ENCODE measurements at places on chromosomes 4 and X.

GRCh38 chr4:161650812-161651211, 513.0 kb downstream of the FSTL5 start:
- DNase-seq = no peak

- DNase-seq = no peak
Observed at GRCh38 chr4:34512616-34513015, 1731.7 kb downstream of the ARAP2 start.

GRCh38 chr4:173859091-173859713, 329.2 kb upstream of the HAND2 start:
- DNase-seq = no peak

DNA sequence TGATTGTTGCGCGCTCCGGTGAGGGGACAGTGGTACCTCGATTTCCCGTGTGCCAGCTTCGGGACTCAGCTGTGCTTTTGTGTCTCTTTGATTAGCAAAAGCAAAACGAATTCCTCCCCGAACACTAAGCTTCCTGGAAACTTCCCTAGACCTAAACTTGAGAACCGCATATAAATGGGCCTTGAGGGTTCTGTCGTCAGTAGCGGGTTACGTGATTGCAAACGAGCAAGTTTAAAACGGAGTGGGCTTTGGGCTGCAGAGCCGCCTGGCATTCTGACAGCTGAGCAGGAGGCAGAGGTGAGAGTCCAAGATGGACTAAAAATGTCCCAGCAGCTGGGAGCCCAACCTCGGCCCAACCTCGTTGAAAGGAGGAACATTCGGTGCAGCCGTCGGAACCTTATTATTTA, 1.2 kb upstream of the TAPT1 start:
- no peak for DNase-seq

DNA sequence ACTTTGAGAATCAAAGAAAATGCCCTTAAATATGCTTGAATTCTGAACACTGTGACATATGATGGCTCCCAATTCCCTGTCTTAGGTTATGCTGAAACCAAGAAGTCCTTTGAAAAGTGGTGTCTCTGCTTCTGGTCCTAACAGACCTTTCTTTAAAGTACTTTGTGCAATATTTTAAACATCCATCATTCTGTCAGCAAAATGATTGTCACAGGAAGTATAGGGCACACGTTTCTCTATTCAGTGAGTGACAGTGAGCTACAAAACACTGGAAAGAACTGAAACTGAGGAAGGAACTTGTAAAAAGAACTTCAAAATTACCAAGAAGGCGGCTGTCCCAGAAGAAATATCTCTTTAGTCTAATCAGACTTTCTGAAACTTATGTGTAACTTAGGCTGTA, 12.2 kb upstream of the NUP54 start:
- no peak for DNase-seq

DNA sequence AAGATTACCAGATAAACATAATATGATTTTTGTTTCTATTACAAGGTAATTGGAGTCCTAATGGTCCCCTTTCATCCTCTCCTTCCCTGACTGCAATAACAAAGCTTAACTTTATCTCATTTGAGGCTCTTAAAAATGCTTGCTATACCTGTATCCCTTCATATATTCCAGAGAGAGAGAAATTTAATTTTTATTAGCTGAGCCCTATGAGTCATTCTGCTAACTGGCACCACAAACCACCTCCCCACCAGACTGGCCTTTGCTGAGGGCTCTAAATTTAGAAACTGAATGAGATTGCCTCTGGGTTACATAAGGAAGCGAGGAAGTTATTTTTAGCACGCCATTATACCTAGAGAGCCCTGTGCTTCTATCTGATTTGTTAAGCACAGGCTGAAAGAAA, 27.4 kb downstream of the CBLL2 start:
- DNase-seq = no peak

GRCh38 chrX:57821703-57822387, 88.4 kb downstream of the ZXDA start:
- peak; percentile 23 for DNase-seq

- no peak for DNase-seq
Observed at GRCh38 chr4:47050761-47051725, 19.7 kb downstream of the GABRB1 start.

DNA sequence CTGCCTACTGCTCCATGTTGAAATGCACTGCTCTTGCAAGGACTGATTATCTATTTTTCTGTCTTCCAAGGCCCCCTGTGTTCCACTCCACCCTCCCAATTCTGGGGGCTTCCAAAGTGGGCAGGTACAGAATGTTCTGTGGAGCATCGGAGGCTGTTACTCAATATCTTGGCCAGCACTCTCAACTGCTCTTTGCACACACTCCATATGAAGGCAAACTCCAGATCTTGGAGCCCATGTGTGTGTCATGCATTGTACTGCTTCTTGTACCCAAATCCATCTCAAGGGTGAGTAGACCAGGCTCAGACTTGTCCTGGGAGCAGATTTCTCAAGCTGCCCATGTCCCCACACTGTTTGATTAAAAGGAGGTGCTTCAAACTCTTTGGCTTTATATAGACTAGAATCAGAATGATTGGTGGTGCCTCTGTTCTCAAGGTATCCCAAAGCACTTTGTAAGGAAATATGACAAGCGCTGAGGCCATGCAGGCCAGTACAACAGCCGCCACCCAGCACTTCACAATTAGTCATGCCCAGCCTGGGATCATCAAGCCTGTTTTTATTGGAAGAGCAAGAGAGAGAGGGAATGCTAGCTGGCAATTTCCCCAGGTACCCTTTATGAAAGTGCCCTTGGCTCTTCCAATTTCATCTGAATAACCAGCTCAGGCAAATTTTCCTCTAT, 44.3 kb downstream of the AR start:
- DNase-seq = no peak

DNA sequence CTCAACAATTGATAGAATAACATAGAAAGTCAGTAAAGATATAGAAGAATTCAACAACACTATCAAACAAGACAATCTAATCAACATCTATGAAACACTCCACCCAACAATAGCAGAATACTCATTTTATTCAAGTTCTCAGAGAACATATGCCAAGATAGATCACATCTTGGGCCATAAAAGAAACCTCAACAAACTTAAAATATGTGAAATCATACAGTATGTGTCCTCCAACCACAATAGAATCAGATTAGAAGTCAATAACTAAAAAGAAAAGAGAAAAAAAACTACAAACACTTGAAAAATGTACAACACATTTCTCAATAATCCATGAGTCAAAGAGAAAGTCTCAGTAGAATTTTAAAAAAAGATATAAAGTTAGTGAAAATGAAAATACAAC, 78.6 kb upstream of the LDB2 start:
- no peak for DNase-seq

DNA sequence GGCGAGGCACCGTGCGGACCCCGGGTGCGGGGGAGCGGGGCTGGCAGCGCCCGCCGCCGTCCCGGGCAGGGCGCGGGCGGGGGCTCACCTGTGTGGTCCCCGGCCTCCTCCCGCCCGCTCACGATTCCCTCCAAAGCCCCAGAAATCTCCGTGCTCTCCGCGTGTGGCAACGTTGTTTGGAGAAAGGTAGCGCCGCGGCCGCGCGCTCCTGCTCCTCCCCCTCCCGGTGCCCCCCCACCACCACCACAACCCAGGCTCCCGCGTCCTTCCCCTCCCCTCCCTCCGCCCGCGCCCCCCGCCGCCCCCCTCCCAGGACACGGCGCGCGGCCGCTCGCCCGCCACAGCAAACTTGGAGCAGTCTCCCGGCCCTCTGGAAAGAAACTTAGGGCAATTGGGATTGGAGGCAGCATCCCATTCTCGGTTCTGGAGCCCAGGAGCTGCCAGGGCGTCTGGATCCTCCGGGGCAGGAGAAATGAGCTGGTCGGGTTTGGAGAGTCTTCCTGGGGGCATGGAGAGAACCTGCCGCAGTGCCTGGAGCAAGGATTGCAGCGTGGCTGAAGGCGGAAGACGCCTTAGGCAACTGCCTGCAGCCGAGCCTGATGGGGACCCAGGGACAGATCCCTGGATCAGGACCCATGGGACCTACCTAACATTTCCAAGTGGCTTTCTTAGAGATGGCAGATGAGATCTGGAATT, 855 bp downstream of the KLF3 start:
- DNase-seq = peak; percentile 42

GRCh38 chr4:183950536-183950935, 45.4 kb downstream of the STOX2 start:
- DNase-seq = no peak

DNA sequence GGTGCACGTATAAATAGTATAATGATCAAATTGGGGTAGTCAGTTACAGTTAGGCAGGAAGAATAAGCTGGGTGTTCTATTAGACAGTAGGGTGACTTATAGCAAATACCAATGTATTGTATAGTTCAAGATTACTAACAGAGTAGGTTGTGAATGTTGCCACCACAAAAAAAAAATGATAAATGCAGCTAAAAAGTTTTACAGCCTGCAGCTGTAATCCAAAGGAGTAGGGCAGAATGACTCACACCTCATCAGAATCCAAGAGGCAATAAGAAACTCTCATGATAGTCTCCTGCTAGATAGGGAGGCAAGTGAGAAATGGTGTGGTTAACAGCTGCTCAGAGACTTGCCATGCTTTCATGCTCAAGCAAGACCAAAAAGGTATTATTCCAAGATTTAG, 19.6 kb upstream of the TCEAL4 start:
- DNase-seq = no peak

GRCh38 chr4:138870737-138871554, 144.6 kb upstream of the NOCT start:
- DNase-seq = peak; percentile 67

- no peak for DNase-seq
Observed at GRCh38 chr4:62342346-62342745, 1142.2 kb downstream of the ADGRL3 start.

DNA sequence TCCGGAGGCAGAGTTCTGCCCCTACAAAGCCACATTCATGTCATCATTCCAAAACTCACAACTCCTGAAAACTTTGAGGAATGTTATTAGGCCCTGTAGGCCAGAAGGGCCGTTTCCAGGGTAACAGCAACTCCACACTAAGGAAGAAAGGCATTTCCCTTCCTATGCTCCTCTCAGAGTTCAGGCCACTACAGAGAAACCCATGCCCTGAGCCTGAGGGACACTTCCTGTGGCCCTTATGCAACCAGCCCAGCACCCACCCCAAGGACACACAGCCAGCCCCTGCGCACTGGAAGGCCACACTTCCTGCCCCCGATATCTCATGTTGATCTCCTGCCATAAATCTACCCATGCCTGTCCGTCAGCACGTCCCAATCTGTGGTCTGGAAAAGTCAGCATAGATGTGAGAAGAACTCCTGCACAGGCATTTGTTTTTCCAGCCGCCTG, 289.3 kb downstream of the BCOR start:
- DNase-seq = no peak

GRCh38 chrX:134453631-134454030, 6.3 kb upstream of the HPRT1 start:
- no peak for DNase-seq

- no peak for DNase-seq
Observed at GRCh38 chr4:138392751-138393308, 150.7 kb upstream of the SLC7A11 start.

- DNase-seq = peak; percentile 81
Observed at GRCh38 chr4:184983672-184984356, 34.5 kb upstream of the HELT start.

DNA sequence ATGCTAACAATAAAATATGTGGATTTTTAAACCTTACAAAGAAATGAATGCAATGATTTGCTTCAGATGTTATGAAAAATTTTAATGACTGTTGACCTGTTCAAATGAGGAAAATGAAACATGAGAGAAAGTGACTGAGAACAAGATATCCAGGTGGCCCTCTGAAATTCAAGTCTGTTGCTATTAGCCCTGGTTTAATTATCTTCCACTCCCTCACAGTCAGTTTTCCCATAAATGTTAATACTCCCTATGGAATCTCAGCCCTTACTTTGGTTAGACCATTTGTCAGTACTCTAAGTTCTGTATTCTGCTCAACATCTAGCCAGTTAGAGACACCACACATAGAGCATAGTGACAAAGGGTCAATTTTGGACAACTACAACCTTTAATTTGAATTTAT, 327.8 kb downstream of the PDGFC start:
- DNase-seq = no peak

DNA sequence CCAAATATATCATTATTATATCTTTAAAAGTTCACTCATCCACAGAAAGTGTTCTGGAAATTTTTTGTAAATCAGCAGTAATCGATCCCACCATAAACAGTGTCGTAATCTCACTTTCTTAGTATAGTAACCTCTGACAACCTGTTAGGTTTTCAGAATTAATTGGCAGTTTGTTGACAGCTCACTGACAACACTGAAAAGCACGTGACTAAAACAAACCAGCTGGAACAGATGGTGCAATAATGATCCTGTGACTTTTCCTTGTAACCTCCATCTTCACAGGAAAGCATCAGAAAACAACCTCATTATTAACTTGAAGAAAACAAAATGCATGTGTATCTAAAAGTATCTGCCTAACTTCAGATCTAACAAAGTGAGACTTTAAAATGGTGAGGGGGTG, 48.5 kb downstream of the FSTL5 start:
- DNase-seq = no peak

GRCh38 chr4:47010912-47011446, 17.6 kb upstream of the GABRA4 start:
- DNase-seq = peak; percentile 53

GRCh38 chr4:187184508-187184907, 460.9 kb upstream of the FAT1 start:
- no peak for DNase-seq

DNA sequence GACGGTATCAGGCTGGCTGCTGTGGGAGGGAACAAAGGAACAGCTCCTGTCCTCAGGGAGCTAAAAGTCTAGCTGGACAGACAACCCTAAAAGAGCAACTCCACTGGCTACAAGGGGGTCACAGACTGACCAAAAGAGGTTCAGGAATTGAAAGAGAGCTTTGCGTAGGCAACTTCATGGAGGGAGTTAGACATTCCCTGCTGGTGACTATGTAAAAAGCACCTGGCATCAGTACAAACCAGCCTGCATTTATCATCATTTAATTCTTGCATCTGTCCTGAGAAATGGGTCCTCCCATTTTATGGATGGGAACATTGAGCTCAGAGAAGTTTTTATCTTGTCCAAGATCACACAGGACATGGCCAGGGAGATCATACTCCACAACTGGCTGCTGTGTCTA, 1.4 kb upstream of the LGI2 start:
- DNase-seq = no peak

DNA sequence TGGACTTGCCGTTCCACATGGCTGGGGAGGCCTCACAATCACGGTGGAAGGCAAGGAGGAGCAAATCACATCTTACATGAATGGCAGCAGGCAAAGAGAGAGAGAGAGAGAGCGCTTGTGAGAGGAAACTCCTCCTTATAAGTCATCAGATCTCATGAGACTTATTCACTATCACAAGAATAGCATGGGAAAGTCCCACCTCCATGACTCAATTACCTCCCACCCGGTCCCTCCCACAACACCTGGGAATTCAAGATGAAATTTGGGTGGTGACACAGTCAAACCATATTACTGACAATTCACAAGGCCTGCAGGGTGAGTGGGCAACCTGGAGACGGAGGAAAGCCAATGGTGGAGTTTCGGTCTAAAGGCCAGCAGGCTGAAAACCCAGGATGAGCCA, 394.3 kb upstream of the TRAM1L1 start:
- DNase-seq = no peak

DNA sequence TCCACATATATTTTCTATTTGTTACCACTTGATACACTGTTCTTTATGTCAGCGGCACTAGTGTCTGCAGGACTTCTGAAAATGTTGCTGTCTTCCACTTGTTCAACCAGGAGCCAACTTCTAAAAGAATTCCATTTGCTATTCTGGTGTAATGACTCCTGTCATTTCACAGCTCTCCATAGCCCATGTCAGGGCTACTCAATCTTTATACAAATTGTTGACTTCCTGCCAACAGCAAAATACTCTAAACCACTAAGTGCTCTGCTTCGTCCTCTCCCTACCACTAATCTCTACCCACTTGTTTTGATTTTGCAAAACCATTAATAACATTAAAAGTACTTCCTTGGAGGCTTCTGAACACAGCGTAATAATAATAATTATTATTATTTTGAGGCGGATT, 7.2 kb downstream of the CTSO start:
- DNase-seq = no peak
